Activated CD4-positive, alpha-beta T cell treated with anti-CD3 and anti-CD28 coated beads, Interleukin-2, Interleukin-6, amounts not matched to agents 100 ng/mL and 50 ng/mL, durations not matched to agents 16 hours and 8 hours (primary cell): ENCODE measurements at places on chromosomes 11 and 22.

GRCh38 chr11:104254347-104254746, 90.4 kb upstream of the PDGFD start:
- peak; percentile 62 for DNase-seq

GRCh38 chr11:106077609-106078455, at the start of gene AASDHPPT:
AASDHPPT (plus strand) TSS chr11:106077662; CDS start chr11:106077711, 49 bp downstream.
- peak; percentile 13 for DNase-seq

DNA sequence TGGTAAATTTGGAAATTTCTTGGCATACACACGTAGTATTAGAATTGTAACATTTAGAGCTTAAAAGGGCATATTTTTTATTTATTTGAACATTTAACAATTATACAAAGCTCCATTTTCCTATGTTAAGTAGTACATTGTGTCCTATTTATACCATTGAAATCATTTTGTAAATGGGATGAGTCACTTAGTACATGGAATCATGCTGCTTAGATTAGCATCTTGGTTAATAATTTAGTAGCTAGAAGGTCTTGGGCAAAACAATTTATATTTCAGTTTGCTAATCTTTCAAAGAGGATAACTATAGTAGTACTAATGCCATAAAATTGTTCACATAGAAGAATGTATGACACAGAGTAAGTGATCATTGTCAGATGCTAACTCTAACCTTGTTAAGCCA, 450.1 kb upstream of the LUZP2 start:
- no peak for DNase-seq

DNA sequence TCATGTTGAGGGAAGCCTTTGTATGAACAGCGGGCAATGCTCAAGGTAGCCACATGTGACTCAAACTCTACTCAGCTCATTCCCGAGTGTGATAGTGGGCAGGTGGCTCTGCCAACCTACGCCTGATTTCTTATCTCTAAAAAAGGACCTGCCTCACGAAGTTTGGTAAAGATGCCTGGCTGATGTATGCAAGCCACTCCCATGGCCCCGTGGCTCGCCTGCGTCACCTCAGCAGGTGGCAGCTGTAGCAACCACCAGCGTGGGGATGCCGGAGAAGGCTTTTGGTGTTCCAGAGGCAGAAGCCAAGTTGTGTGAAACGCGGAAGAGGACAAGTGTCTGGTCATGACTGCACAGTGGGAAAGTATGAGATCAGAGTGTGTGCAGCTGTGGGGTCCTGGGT, 5.4 kb downstream of the FADS2 start:
- peak; percentile 49 for DNase-seq
